Activated CD8-positive, alpha-beta T cell treated with anti-CD3 and anti-CD28 coated beads for 36 hours (primary cell): ENCODE measurements at places on chromosomes 3 and 15. TPM values are rescaled to one million over a fixed set of nuclear protein-coding genes. Genes with fewer than 3 reads are reported as not detected.

Gene SLC28A2
- not detected for total RNA-seq

Gene LRRC2
- not detected for total RNA-seq

Gene AQP9
- not detected for total RNA-seq

Gene FOXL2NB
- not detected for total RNA-seq

Gene PLA2G4B
- 4.2 TPM for total RNA-seq

DNA sequence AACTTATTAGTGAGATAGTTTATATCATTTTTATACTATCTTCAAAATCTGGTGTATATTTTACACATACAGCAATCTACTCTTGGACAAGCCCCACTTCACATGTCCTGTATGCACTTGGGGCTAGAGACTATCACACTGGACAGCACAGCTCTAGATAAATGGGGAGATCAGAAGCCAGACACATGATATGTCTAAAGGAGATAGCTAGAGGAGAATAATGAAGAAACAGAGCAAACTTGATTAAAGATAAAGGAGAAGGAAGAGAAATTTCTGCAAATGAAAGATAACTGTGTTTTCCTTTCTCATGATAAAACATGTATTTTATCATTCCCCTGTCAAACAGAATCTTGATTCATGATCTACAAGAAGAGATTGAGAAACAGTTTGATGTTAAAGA lies 13.0 kb downstream of the CPA3 start:
- DNase-seq: no peak

DNA sequence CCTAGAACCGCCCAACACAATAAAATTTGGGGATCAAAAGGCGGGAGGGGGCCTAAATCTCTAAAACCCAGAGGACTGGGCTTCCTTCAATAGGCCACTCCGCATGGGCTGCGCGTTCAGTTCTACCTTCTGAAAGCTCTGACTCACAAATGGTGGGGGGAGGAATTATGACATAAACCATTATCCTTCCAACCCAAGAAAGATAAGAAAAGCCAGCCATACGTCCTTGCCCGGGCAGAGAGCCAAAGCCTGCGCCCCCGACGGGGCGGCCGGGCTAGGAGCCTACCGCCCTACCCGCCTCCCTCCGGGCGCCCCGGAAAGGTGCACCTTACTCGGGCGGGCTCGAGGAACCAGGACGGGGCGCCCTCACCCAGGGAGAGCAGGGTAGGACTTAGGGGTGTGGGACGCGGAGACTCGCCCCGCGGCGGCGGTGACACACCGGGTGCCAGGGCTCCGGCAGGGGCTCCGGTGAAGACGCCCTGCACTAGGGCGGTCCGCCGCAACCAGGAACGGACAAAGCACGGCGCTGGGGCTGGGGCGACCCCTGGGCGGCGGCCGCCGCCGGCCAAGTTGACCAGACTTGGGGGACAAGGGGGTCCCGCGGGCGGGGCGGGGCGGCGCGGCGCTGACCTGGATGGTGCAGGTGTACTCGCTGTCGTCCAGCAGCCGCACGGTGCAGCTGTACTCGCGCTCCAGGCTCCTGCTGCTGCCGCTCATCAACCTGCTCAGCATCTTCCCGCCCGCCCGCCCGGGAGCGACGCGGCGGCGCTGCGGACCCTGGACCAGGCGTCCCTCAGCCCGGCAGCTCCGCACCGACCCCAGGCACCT lies 534 bp downstream of the FRMD5 start:
- peak; percentile 54 for DNase-seq

DNA sequence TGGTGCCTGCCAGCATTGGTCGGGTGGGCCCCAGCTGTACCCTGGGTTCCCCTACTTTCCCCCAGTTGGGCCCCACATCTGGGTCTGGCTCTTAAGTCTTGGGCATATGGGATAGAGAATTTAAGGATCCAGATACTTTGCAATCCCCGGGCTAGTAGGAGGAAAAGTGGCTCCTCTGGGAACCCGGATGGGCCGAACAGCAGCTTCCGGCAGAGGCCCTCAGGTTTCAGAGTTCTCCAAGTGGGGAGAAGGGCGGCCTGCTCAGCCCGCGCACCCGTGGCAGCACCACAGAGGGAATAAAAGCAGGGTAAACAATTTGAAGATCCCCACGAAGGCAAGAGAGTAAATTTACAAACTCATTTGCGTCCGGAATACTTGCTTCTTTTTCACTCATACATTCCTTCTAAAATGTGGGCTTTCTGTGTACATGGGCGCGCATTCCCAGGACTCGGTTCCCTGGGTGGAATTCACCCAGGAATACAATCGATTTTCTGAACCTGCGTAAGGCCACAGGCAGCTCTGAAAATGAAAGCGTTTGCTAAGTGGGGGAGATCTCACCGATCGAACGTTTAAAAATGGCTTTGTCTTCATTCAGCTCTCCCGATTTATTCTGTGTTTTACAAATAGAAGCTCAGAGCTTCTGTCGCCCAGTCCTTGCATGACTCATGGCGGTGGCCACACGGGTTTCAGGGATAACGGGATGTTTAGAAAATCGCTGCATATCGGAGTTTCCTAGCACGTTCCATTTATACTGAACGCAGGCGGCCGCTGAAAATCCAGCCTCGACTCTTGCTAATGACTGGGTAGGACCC lies 74.0 kb upstream of the POLG start:
- DNase-seq: no peak

DNA sequence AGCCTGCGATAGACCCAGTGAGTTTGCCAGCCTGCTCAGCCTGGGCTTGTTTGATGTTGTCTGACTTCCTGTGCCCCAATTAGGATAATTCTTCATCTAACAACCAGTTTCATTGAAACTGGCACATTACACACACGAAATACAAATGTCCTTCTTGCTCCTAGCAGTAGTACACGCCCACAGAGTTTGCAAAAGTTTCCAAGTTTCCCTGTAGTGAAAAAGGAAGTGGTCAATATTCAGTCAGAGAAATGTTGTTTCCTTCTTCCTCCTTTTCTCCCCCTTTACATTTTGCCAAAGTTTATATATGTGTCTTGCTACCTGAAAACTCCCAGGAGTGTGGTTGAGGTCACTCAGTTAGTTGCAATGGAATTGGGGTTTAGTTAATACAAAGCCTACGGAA lies 58.4 kb upstream of the LRTM1 start:
- DNase-seq: no peak

GRCh38 chr3:134941820-134942219 lies 146.8 kb downstream of the EPHB1 start:
- DNase-seq: no peak

DNA sequence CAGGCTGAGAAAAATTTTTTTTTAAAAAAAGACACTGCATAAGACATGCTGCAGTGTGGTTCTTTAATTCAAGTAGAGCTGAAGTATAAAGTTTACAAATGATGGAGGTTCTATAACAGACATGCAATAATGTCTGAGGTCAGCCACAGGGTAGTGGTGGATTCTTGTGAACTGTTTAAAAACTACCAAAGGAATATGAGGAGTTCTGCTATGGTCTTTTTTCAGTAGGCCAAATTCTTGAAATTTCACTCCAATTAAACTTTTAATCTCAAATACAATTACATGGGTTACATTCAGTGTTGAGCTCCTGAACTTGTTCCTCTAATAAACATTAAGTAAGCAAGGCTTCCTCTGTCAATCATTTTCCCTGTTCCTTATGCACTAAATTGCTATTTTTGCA lies 122.7 kb downstream of the PLD1 start:
- DNase-seq: no peak

- no peak for DNase-seq
These were observed 125.6 kb upstream of the MCTP2 start for GRCh38 chr15:94105760-94106159.

DNA sequence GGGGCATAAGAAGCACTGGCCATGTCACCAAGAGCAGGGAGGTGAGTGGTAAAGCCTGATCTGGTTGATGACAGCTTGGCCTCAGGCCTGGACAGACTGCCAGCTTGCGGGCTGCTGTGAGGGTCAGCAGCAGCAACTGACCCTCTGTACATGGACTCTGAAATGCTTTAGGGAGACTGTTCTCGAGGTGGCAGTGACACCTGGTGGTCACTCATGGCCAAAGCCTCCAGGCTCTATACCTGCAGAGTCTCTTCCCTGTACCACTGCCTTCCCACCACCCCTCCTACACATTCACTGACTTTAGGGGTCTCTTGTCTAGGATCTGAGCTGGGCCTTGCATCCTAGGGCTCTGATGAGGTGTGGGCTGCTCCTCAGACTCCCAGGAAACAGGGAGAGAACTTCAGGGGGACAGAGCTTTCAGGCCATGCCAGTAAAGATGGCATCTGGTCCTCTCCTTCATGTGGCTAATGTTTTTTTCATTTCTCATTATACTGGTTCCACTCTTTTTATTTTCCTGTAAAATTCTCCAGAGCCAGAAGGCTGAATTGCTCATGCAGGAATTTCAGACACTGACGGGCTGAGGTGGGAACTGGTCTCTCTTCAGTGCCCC lies 17.2 kb upstream of the TIMP4 start:
- DNase-seq: peak; percentile 68

- DNase-seq: no peak
These were observed 239.3 kb downstream of the DTWD1 start for GRCh38 chr15:49860101-49860500.

DNA sequence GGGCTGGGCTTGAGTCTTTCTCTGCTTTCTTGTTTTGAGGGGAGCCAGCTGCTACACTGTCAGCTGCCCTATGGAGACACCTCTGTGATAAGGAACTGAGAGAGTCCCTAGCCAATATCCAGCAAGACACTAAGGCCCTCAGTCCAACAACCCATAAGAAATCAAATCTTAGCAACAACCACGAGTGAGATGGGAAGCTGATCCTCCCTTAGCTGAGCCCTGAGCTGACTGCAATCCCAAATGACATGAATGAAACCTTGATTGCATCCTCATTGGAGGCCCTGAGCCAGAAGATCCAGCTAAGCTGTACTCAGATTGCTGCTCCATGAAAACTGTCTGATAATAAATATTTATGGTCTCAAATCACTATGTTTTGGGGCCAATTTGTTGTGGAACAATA lies 302.1 kb upstream of the MME start:
- DNase-seq: no peak

GRCh38 chr3:17730318-17730967 lies 12.0 kb downstream of the TBC1D5 start:
- DNase-seq: no peak

GRCh38 chr3:142027300-142027699 lies 122.0 kb downstream of the TFDP2 start:
- no peak for DNase-seq

GRCh38 chr3:171788546-171789351 lies 21.5 kb downstream of the PLD1 start:
- no peak for DNase-seq

DNA sequence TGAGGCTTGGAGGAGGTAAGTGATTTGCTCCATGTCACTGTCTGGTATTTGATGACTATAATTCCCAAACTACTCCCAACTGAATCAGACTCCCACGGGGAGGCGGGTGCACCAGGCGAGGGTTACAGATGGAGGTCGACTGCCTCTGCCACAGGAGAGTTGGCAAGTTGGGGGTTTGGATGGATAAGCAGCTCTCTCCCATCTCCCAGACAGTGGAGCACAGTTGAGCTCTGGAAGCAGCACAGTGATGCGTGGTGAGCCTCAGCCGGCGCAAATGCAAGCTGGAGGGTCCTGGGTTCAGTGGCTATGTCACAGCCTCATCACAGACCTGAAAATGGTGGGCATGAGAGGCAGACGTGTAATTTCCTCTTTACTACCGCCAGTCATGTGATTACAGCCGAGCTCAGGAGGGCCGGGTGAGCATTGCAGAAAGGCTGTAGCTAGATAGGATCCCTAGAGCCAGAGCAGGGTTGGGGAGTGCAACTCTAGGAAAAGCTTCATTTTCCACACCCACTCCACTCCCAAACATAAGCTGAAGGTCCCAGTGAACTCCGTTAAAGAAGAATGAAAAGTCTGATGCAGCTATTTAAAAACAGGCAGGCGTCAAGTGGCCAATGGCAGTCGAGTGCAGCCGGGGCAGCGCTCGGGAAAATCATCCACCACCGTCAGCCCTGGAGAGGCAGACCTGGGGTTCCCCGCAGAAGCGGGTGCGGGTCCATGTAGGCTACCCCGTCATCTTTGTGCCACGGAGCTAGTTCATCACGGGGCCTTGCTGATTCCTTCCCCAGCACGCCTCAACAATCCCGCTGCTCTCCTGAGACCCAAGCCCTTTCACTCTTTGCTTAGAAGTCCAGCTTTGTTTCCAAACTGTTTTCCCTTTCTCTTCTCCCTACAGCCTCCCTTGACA lies 33.3 kb upstream of the VPS8 start:
- DNase-seq: no peak

- DNase-seq: peak; percentile 50
These were observed 79.8 kb upstream of the NR2E3 start for GRCh38 chr15:71730277-71731144.

- DNase-seq: no peak
These were observed 439.3 kb upstream of the KCNMB2 start for GRCh38 chr3:178096955-178097354.

DNA sequence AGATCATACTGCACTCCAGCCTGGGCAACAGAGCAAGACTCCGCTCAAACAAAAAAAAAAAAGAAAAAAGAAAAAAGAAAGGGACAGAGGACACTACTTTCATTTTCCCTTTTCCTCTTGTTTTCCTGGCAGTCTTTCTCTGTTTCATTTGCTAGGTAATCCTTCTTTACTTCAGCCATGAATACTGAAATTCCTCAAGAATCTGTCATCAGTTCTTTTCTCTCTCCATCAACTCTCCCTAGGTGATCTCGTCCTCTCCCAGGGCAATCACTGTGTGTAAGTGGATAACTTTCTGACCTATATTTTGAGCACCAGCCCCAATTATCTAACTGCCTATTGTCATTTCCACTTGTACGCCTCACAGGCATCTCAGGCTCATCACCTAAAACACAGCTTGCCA lies 51.5 kb downstream of the TTC23 start:
- DNase-seq: no peak

DNA sequence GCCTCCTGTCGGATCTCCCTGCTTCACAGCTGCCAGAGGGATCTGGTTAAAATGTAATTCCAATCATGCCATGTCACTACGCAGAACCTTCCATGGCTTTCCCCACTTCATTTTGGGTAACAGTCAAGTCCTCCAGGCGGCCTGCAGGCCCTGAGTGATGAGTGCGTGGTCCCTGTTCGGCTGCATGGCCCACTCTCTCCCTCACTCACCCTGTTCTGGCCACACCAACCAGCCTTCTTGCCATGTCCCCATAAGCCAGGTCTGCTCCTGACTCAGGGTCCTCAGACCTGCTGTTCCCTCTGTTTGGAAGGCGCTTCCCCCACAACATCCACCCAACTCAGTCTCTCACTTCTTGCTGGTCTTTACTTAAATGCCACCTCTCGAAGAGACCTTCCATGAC lies 41.6 kb upstream of the LINGO1 start:
- DNase-seq: no peak

DNA sequence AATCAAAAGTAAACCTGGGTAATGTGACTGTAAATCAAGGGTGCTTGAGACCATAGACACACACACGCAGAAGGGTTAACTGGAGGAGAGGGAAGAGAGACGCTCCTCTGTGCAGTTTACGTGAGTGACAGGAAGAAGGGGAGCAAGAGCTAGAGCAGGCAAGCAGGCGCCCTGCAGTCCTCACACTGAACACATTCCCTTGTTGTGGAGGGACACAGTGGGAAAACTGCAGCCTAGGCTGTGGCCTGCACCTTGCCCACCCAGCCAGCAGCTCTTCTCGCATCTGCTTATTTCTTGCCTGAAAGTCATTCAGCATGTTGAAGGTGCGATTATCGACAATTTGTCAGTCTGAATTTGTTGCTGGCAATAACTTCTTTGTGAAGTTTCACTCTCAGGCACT lies 24.2 kb downstream of the SOX2 start:
- no peak for DNase-seq
